ENCODE measurements at places on chromosomes 6 and 20.

GRCh38 chr6:135575629-135576028, 78.1 kb upstream of the AHI1 start:
- DNase-seq = no peak

DNA sequence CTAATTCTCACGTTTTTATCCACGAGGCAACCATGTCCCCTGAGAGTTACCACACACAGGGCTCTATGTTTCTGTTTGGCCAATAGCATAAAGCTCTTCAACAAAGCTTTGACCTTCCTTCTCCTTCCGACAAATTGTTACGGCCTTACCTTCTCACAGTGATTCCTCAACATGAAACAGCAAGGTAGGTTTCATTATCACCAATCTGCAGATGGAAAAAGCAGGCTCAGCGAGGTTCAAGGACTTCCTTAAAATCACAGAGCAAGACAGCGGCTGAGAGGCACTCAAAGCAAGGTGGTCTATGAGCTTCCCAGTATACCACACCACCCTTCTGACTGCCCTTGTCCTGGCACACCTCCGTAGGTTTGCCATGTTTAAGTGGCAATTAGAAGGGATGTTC, 360.0 kb downstream of the CD83 start:
- DNase-seq = no peak

- DNase-seq = no peak
Observed at GRCh38 chr6:156776470-156776839, 723 bp upstream of the ARID1B start.

DNA sequence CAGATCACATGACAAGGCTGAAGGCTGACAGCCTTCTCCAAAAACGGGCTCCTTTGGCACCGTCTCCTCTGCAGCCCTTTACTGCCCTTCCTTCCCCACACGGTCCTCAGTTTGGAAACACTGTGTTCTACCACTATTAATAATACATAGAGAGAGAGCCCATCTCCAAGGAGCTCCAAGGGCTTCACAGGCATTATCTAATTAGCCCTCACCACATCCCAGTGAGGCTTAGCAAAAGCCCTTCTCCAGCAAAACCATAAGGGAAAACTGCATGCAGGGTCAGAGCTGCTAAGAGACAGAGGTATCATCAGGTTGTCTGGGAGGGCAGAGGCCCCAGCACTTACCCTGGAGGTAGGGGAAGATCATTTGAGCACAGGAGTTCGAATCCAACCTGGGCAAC, 169.3 kb upstream of the JARID2 start:
- no peak for DNase-seq

GRCh38 chr20:32580970-32581838, 3.9 kb downstream of the NOL4L start:
- DNase-seq = no peak

GRCh38 chr20:59138114-59138748, 25.4 kb upstream of the ZNF831 start:
- no peak for DNase-seq

DNA sequence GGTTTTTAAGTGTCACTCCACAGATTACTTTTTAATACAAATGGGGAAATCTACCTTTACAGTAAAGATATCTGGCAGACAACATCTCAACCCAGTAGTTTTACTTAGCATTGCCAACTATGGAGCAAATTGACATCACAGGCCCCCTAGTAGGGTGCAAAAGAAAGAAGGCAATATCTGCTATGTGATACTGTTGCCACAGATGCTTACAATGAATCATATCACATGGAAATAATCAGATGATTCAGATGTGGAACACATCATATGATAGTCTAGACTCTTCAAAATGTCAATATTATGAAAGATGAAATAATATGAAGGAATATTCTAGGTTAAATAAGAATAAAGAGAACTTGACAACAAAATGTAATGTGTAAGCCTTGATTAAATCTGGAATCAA, 322.5 kb downstream of the BMP2 start:
- no peak for DNase-seq

DNA sequence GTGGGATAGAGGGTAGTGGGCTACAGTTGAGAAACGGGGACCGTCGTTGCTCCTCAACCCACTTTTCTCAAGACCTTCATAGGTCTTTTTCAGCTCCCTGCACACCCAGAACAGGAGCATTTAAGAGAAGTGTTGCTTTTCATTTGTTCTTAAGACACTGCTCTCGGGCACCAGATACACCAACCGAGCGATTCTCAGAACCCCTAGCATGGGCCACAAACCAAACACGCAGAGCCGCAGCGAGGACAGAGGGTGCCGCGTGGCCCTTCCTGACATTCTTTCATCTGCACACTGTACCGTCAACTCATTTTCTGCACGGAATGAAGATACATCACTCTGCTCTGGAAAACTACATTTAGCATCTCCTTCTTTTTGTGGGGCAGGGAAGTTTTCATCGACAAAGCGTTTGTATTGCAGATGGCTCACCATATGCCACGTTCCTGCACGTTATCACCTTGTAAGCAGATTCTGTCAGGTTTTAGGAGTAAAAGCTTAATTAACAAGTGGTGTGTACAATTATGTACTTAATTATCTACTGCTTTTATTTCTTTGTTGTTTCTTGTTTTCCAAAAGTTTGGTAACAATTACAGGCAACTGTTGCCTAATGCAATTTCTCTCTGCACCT, 70.4 kb upstream of the MLN start:
- DNase-seq = no peak

GRCh38 chr6:31657406-31658157, 1.9 kb downstream of the APOM start:
- DNase-seq = no peak

DNA sequence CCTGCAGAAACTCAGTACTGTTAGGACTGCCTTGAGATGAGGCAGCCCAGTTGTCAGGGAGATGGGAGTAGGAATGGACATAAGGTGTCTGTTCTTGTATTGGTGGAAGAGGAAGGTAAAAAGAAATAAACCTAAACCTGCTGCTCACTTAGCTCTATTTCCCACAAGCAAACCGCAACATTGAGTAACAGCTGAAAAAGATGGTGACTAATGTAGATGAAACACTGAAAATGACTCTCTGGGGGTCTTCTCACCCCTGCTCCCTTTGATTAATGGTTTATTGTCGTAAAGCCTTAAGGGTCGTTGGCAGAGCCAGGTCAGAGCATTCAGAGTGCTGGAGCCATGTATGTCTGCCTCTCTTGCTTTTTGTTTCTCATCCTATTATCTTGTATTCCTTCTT, 87.5 kb downstream of the FOXO3 start:
- no peak for DNase-seq

DNA sequence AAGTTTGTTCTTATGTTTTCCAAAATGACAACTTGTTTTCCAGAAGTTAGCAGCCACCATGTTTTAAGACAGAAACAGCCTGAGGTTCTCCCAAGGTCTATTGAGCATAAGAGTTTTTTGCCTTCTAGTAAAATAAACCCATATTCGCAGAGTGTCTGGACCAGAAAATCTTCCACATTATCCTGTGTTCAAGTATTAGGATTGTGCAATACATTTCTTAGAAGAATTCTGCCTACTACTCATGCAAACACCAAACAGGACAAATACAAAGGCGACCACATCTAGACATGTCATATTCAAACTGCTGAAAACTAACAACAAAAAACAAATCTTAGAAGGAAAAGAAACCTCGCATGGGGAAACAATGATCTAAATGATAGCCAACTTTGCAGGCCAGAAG, 145.4 kb upstream of the AHI1 start:
- DNase-seq = no peak

GRCh38 chr20:11084508-11084907, 410.7 kb upstream of the JAG1 start:
- DNase-seq = no peak

- no peak for DNase-seq
Observed at GRCh38 chr6:79599725-79600259, 31.3 kb upstream of the SH3BGRL2 start.

DNA sequence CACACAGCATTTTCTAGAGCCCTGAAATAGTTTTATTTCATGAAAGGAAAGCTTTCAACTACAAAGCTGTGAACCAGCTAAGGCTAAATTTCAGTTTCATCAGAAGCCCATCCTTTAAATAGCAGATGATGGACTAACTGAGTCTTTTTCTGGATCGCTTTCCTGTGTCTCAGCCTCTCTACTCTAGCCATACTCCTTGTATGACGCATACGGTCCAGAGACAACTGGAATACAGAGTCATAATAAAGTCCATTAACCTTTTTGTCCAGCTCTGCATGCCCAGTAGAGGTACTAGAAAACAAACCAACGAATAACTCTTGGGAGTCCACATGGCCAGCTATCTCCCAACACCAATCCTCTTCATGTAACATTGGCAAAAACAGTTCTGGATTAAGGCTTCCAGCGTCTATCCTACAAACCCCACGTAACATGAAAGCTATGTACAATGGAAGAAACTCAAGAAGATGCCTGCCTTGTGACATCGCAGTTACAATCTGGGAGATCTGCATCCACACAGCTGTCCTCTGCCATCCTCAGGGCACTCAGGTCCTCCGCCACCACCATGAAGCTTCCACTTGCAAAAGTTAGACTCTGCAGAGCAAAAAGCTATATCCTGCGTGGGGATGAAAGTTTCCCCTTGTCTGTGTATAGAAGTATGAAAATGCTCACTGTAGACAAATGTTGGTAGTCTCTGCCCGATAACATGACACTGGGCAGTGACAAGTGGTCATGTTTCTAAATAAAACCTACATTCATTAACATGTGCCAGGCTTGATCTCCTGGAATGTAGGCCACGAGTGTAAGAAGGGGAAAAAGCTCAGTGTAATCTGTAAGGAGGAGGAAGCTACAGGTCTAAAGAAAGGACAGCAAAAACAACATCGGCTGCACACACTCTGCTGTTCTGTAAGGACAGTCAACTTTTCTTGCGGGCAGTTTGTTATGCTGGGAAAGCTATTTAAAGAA, 360.4 kb downstream of the ESR1 start:
- no peak for DNase-seq

DNA sequence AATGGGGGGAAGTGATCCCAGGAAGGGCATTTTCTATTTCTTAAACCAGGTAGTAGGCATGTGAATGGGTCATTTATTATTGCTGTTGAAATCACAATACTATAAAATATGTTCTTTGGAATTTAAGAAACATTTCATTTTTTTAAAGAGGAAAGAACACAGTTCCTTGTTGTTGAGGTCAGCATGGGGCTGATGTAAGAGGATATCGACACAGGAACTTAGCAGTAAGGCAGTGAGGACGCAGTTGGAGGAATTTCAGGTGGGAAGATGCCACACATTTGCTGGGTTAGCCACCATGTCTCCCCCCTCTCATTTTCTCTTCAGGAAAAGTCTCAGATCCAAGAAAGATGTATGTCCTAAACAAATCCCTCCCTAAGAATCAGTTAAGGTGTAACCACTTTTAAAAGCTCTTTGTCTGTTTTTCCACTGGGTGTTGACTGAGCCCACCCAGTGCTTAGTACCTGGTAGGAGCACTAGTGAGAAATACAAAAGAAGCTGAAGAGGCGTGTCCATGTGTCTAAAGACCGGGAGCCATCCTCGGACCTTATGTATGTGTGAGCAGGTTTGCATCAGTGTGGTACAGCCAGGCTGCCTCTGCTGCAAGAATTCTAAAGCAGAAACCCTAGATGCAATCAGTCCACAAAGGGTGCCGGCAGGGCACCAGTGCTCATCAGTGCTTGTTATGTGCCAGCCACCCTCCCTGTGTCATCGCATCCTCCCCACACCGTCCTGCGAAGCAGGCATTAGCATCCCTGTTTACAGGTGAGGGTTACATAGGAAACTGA, 98.9 kb downstream of the TCP11 start:
- DNase-seq = no peak
